ENCODE measurements at places on chromosomes 11 and 22.

- no peak for DNase-seq
Measured at GRCh38 chr11:14971865-14972580, at the start of gene CALCA. CALCA (minus strand) TSS chr11:14972351; CDS start chr11:14971192, 1,159 bp downstream.

GRCh38 chr22:50531962-50532674 is 2.3 kb upstream of the TYMP start:
- no peak for DNase-seq

GRCh38 chr22:47298017-47298785 is 535.8 kb downstream of the TBC1D22A start:
- no peak for DNase-seq

DNA sequence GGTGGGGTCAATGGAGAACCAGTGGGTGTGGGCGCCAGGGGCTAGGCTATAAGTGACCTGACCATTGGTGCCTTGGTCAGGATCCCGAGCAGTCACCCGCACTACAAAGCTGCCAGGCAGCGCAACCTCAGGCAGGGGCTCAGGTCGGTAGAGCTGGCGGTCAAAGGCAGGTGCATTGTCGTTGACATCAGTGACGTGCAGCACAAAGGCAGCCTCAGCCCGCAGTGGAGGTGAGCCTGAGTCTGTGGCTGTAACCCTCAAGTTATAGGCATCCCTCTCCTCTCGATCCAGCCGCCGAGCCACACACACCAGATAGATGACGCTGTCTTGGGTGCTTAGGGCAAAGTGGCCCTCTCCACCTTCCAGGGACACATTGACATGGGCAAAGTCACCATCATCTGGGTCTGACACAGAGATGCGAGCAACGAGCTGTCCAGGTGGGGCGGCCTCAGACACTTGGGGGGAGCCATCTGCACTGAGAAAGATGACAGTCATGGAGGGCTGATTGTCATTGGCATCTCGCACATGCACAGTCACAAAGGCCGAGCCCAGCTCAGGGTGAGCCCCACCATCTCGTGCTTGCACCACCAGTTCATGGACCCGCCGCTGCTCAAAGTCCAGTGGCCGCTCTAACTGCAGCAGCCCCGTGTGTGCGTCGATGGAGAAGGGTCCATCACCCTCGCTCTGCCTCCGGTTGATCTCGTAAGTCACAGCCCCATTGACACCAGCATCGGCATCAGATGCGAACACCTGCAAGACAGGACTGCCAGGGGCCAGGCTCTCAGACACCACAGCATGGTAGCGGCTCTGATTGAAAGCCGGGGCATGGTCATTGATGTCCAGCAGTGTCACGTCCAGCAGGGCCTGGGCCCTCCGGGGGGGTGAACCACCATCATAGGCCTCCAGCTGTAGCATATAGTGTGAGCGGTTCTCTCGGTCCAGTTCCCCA is 15.3 kb downstream of the DCHS1 start:
- DNase-seq: no peak

DNA sequence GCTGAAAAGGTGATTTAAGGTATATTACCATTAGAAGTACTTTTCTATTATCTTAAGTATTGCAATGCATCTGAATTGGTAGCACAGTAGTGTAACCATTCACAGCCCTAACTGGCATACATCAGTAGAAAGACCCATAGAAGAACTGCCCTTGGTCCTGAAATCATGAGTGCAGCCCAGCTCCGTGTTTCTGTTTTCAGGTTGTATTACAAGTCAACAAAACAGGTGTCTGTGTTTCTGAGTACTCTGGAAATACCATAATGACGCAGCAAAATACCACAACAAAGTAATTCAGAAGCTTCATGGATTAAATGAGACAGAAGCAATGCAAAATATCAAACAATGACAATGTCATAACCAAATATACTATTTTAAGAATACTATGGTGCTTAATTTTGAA is 226.3 kb downstream of the OPCML start:
- no peak for DNase-seq

DNA sequence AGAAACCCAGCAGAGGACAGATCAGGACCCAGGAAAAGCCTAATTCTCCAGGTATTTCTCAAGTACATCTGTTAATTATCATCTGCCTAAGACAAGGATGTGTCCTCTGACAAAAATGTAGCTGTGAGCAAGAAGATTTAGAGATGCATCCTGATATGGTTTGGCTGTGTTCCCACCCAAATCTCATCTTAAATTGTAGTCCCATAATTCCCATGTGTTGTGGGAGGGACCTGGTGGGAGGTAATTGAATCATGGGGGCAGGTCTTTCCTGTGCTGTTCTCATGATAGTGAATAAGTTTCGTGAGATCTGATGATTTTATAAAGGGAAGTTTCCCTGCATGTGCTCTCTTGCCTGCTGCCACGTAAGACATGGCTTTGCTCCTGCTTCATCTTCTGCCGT is 381.8 kb downstream of the BUD13 start:
- DNase-seq: no peak

DNA sequence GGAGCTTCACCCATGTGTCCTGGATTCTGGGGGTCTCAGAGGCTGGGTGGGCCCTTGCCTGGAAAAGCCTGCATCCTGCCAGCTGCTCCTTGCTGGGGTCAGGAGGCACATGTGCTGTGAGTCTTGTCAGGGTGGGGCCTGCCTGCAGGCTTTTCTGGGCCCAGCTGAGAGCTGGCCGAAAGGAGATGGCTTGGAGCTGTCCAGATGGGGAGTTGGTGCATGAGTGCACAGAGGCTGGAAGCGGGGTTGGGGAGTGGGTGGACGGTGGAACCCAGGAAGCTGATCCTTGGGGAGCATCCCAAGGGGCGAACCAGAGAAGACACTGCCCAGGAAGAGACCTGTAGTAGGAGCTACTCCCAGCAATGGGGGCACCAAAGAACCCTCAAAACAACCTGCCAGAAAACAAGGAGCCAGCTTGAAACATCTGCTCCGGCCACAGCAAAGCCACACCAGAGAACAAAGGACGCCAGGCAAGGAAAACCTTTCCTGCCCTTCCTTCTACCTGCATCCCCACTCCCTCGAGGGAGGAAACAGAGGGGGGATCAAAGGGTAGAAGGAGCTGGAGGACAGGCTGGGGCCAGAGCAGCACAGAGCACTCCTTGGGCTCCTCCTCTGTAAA is 8.2 kb upstream of the KCTD17 start:
- DNase-seq: no peak

GRCh38 chr22:43847376-43848289 is 14.7 kb downstream of the SULT4A1 start:
- no peak for DNase-seq

- DNase-seq: no peak
Measured at GRCh38 chr22:29661336-29661735, 57.9 kb downstream of the NF2 start.

DNA sequence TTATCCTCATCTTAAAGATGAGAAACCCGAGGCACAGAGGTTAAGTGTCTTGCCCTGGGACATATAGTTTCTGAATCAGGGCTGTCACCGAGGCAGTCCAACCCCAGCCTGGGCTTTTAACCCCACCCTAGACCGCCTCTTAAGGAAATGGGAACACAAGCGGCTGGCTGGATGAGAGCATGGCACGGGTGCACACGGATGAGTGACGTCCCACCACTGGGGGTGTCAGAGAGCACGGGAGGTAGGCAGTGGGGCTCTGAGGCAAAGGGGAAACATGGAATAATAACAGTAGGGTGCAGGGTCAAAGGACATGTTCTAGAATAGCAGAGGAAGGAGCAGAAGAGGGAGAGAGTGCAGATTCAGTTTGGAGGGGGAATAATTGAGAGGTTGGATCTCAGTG is 22.3 kb downstream of the PPFIBP2 start:
- no peak for DNase-seq

DNA sequence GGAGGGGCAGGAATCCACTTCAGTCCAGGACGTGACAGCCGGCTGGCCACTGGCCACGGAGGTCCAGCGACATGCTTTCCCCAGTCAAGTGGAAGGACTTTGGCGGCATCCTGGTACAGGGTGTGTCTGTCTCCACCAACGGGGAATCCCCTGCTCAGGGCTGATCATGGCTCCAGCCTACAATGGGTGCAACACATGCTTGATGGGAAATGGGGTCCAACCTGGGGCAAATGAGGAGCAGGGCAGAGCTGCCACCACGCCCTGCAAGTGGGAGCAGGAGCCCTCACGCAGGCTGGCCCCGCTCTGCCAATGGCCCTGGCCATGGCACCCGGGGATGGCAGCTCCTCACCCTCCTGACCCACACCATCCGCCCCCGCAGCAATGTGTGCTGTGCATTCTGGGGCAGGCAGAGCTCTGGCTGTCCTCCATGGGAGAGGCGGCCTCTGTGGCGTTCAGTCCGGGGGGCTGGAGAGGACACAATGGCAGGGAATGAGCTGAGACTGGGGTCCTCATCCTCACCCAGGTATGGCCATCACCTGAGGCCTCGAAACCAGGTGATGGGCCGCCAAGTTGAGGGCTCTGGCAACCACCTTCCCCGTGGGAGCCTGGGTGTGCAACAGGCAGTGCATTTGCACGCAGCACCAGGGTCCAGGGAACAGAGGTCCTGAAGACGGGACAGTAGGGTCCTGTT is 5.8 kb upstream of the SEPTIN5 start:
- DNase-seq: no peak

- no peak for DNase-seq
Measured at GRCh38 chr11:20088397-20089225, 71.7 kb downstream of the DBX1 start.

DNA sequence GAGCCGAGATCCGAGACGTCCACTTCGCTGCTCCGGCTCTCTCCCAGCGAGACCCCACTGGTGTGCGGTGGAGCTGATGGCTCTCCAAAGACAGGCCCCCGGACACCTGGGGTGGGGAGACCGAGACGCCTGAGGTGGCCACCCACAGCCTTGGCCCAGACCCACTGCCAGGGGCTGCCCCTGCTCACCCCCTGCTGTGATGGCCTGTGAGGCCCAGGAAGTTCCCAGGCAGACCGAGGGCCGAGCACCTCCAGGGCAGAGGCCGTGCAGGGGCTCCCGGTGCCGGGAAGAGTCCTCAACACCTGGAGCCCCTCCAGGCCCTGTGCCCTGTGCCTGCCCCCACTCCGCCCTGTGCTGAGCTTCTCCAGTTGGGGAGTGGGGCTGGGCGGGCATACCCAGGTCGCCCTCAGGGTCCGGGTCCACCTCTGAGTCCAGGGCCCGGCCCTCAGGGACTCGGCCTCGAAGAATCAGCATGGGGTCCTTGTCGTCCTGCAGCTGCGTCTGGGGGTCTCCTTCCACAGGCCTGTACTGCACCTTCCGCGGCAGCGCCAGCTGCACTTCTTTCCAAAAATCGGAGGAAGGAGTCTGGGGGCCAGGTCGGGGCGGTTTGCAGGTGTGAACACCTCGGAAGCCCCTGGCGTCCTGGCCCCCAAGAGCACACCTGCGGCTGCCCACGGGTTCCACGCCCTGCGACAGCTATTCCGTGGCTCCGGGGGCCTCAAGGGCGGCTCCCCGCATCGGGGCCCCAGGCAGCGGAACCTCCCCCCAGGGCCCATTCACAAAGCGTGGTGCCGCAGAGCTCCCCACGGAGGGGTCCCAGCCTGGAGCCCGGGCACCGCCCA is 8.6 kb downstream of the SIGIRR start:
- no peak for DNase-seq

GRCh38 chr11:102912482-102912830 is 37.7 kb upstream of the MMP12 start:
- DNase-seq: no peak

DNA sequence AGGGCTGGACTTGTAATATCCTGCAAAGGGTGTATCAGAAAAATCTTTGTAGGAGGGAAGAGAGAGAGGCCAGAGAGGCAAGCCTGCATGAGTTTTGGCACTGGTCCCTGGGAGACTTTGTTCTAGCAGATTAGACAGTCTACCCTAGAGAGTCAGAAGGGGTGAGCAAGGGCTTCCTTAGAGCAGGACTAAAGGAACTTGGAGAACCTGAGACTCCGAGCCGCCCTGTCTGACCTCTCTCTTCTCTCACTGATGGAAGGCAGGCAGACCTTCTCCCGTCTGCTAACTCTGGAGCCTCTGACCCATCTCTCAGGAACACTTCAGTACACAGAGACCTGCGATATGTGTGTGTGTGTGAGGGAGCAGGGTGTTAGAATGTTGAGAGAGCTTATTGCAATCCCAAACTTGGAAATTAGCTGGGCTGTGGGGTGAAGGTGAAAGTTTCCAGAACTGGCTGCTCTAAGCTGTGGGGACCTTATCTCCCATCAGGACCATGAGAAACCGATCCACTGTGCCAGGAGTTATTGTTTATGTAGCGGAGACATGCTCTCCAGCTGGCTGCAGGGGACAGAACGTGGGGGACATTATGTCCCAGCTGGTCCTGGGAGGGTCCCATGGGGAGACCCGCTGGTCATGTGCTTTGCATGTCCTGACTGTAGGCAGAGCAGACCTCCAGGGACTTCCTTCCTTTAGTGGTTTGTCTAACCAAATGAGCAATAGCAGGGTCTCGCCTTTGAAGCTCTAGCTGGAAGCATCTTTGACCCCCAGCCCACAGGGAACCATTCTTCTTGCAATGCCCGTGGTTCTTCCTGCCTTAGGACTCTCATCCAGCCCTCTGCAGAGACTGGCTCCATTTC is 51.1 kb downstream of the TIMP3 start:
- no peak for DNase-seq

DNA sequence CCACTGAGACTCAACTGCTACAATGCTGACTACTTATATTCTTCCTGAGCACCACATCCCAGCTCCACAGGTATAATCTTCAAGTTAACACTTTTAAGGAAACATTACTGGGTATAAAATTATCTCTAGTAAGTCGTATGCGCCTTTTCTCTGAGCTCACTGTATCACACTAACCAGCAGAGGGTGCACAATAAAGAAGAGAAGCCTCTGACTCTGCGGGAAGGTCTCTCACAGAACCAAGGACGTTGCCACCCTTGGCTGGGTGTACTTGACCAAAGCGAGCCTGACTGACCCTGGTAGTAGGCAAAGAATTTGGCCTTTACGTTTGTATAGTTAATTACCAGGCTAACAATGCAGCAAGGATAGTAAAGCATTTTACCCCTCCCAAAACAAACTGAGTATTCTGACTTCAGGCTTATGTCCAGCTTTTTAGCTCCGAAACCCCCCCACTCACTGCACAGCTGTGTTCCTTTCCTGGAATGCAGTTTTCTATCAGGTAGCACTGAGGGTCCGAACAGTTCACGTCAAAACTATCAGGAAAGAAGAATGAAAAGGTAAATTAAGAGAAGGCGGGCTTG is at the start of gene BTBD18:
TSS of gene BTBD18 (minus strand) at position 144 of the 578 bp plus-strand sequence. CDS start 631 bp downstream, outside the sequence.
- no peak for DNase-seq

DNA sequence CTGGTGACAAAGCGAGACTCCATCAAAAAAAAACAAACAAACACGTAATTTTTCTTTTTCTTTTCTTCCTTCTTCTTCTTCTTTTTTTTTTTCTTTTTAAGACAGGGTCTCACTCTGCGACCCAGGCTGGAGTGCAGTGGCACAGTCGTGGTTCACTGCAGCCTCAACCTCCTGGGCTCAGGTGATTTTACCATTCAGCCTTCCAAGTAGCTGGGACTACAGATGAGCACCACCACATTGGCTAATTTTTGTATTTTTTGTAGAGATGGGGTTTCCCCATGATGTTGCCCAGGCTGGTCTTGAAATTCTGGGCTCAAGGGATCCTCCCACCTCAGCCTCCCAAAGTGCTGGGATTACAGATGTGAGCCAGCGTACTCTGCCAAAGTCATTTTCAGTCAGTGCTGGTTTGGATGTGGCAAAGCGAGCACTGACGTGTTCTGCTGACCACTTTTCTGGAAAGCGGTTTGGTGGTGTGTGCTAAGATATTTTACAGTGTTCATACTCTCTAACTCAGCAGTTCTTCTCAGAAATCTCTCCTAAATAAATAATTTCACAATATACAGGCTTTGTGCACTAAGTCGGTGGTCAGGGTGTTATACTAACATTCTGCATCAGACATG is 10.7 kb downstream of the FAM118A start:
- no peak for DNase-seq

Measured in progenitor cell of endocrine pancreas (in vitro differentiated cells).